ENCODE measurements at places on chromosomes 5 and 9.

DNA sequence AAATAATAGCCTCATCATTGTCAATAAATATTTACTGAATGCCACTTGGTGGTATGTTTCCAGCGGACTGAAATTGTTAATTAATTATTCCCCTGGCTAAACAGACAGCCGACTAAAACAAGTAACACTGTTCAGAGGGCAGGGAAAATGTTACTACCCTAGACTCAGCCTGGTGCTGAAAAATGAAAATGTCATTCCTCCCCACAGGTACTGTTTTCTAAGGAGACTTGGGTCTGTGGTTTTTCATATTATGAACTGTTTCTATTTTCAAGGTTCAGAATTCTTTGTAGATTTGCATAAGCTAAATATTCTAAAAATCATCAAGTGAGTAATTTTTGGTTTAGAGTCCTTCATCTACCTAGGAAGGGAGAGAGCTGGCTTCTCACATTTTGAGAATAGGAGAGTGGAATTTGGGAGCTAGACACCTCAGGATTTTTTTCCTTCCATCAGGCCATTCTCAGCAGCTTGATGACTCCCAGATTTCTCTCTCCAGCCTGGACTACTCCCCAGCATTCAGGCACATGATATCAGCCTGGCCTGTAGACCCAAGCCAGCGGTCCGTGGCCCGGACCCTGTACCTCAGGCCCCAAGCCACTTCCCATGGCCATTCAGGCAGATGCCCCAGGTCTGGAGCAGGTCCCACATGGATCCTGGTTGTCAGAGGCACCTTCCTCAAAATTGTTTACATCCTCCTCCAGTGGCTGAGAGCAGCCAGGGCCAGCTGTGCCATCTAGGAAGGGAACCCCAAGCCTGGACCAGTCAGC is 24.4 kb downstream of the BHMT start:
- DNase-seq, result no peak

DNA sequence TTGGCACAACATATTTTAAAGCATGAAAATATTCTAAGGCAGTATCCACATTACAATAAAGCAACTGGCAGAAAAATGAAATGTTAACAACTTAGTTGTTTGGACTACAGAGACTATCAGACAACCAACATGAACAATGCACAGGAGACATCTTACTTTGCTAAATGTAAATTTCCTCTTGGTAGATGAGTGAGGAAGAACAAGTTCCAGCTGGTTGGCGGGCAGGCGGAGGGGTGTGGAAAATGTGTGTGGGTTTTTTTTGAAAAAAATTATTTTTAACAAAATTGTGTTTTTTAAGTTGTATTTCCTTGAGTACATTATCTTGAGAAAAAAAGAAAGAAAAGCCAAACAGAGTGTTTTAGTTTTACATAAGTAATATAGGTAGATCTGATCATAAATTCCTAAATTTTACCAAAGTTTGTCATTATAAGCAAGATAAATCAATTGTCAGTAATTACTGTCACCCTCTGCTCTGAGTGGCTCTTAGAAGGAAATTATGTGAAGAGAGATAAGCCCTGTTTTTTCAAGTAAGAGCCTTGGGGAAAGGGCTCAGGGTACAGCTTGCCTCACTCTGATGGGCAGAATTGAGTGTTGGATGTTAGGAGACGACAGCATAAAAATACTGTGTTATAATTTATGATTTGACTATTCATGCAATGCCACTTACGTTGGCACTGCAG is 42.5 kb downstream of the TMEM167A start:
- DNase-seq, result no peak

GRCh38 chr5:90802474-90803317 is 244.1 kb downstream of the ADGRV1 start:
- no peak for DNase-seq

DNA sequence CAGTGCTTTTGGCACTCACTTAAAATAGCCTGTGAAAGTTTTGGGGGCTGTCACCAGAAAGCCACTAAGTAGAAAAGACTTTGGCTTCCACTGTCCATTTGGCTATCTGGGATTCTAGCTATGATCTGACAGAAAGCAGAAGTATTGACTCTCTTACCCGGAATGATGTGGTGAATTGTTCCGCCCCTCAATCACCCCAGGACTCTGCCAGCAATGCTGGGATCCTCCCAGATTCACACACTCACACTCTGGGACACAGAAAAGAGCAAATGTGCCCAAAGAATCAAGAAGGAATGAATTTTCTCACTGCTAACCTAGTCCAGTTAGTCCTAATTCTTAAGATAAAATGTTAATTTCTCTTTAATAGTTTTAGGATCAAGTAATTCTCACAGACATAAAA is 576.9 kb downstream of the BNC2 start:
- no peak for DNase-seq

DNA sequence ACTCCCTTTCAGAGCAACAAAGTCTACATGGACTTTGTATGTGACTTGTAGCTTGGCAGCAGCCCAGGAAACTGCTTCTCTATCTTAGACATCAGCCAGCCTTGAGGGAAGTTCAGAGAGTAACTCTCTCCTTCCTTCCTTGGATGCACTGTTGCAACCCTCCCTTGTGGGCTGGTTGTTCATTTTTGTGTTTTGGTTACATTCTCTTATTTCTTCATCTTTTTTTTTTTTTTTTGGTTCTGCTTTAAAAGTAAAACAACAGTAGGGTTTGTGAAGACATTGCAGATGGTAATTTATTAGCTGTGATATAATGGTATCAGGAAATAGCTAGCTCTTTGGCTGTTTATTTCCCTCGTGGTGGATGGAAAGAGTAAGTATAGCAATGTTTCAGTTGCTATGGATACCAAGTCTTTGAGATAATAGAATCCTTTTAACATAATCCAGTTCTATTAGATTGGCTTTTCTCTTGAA is 97.9 kb upstream of the MAMDC2 start:
- DNase-seq, result no peak

DNA sequence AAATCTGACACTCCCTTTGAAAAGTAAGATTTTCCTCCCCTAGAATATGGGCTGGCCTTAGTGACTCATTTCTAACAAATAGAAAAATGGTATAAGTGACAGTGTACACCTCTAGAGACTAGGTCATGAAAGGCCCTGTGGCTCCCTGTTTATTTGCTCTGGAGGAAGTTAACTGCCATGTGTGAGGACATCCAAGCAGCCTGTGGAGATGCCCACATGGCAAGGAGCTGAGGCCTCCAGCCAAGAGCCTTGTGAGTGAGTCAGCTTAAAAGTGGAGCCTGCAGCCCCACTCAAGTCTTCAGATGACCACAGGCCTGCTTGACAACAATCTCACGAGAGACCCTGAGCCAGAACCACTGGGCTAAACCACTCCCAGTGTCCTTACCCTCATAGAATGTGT is 128.1 kb upstream of the LHFPL2 start:
- no peak for DNase-seq

- DNase-seq, result no peak
Observed at GRCh38 chr5:115844321-115844817, 2.6 kb downstream of the AP3S1 start.

GRCh38 chr9:4035777-4036176 is 264.1 kb downstream of the GLIS3 start:
- no peak for DNase-seq

DNA sequence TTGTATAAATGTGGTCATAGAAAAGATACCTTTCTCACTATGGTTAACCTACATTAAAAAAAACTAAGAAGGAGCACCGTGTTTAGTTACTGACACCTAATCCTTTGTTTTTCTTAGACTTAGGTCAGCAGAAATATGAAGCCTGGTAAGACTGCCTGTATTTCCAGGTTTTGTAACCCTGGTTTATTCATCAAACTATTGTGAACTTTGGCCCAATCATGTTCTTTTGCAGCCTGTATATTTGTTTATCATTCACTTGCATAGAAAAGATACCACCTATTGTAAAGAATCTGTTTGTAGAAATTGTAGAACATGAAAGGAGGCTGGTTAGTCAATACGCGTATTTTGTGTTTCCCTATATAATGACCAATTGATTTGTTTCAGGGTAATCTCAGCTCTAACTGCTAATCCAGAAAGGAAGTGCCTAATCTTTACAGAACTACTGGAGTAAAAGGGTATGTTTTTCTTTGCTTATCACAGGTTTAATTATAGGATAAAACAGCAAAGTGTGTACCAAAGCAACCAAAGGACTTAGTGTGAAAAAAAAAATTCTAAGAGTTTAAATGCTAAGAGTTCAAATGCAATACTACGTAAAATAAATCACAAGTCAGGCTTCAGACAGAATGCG is 103.6 kb downstream of the LURAP1L start:
- DNase-seq, result no peak

GRCh38 chr5:28017178-28017577 is 978.8 kb upstream of the CDH9 start:
- no peak for DNase-seq

DNA sequence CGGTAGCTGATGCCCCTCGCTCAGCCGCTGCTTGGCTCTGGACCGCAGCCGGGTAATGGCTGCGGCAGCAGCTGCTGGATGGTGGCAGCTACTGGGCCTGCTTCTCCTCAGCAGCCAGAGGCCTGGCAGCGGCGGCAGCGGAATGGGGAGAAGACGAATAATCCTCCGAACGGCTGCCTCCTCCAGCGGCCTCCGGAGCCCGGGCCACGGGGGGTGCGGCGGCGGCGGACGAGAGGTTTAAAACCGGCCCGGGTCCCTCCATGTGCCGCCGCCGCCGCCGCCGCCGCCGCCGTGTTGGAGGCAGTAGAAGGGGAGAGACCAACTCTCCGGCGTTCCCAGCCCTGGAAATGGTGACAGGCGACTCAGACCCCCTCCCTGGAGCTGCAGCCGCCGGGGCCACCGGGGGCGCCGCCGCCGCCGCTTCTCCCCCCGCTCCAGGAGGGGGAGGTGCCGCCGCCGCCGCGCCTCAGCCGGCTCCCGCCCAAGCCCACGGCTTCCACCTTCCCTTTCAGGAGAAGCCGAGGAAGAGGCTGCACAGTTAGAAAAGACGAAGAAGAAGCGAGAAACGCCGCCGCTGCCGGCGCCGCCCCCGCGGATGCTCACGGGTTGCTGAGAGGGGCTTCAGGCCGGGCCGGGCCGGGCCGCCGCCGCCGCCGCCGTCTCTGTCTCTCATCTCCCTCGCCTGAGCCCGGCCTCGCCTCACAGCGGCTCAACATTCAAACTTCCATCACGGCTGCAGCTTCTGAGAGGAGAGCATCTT is 118.4 kb upstream of the PRSS3 start:
- peak; percentile 17 for DNase-seq

DNA sequence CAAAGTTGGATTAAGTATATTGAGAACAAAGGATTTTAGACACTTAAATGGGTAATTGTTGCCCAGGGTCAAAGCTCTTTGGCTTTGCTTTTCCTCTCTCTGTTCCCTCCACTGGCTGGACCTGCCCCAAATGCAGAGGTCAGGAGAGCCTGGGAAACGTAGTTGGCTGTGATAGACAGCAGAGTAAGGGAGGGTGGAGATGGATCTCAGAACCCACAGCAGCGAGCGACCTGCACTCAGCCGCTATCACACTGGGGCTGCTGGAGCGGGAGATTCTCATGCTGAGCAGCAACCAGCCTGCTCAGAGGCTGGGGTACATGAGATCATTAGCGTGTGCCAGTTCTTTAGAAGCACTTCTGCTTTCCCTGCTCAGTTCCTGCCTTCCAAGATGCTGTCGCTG is 71.8 kb upstream of the TTC23L start:
- DNase-seq, result no peak

DNA sequence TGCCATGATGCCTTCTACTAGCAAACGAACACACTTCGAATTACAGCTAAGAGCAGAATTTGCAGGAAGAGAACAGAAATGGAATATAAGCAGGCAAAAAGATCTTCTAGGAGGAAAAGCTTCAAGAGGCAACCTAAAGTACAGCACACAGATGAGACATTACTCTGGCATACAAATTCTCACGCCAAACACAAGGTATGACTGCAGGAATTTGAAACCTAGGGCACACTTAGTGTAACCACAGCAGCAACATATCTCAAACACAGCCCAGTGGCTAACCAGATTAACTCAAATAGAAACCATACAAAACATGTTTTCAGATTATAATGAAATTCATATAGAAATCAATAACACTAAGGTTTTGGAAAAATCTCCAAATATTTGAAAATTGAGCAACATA is 481.0 kb upstream of the RGMB start:
- no peak for DNase-seq

DNA sequence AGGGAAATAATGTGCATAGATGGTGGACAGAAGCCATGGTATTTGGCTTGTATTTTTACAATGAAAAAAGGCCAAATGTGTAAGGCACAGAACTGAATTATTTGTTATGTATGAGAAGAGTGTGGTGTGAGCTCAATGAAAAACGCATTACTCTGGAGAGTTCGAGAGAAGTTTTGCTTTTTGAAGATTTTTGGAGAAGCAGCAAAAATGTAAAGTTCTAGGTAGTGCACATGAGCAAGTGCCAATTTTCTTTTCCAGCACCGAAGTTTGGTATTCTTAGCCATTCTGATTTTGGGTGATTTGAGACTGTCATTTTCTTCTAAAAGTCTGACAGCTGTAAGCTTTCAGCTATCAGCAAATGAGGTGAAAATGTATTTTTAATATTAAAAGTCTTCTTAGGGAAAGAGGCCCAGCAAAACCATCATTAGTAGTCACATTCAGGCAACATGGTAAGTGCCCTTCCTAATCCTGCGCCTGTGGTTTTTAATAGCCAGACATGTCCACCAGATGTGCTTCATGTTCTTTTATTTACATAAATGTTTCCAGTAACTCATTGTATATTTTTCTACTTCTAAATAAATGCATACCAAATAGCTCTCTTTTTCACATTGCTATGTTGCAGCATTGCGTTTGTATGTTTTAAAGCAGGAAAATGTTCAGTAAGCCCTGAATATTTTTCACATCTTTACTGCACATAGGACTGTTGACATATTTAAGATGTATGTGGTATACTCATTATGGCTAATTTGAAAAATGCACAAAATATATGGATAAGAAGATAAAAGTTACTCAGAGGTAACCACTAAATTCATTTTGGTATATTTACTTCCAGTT is 50.4 kb downstream of the RASGRF2 start:
- DNase-seq, result no peak

- no peak for DNase-seq
Observed at GRCh38 chr9:126325821-126326220, 808 bp upstream of the MVB12B start.

- DNase-seq, result no peak
Observed at GRCh38 chr9:96435345-96435744, 14.6 kb upstream of the HABP4 start.

Data from activated T-cell treated with anti-CD3 and anti-CD28 coated beads for 48 hours (primary cell).